ENCODE measurements at places on chromosomes 11 and 22.

DNA sequence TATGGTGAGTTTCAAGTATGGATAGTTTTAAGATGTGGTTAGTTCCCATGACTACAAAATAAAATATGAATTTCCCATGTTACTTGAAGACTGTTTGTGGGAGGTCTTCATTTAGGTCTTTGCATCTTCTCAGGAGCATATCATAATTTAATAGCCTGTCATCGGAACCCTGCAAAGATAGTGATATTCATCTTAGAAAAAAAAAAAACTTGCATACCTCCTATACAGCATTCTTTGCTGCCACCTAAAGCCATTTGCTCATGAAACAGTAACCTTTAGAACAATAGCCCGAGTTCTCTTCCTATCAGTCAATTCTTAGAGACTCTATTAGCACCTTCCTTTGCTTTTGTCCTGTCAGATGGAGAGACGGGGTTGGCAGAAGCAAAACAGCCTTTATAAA is 75.3 kb downstream of the ARFGAP2 start:
- no peak for DNase-seq

GRCh38 chr11:126518071-126518971 is 162.8 kb downstream of the ST3GAL4 start:
- no peak for DNase-seq

DNA sequence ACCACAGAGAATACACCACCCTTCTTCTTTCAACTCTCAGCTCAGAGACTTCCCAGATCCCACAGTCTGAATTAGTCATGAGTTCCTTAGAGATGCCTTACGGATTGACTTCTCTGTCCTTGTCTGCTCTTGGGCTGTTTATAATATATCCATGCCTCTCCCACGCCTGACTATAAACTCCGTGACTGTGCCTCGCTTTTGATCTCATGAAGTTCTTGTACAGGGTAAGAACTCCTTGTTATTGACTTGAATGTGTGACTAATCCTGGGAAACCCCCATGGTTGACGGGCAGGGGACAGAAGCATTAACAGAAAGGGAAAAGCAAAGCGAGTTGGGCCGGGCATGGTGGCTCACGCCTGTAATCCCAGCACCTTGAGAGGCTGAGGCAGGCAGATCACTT is 62.4 kb upstream of the POU2AF1 start:
- no peak for DNase-seq

GRCh38 chr11:4626207-4627099 is 10.8 kb upstream of the OR51D1 start:
- no peak for DNase-seq

GRCh38 chr11:107679255-107680024 is 32.4 kb downstream of the SLN start:
- DNase-seq, result no peak

GRCh38 chr11:122853971-122854446 is 15.7 kb downstream of the CRTAM start:
- peak; percentile 20 for DNase-seq

DNA sequence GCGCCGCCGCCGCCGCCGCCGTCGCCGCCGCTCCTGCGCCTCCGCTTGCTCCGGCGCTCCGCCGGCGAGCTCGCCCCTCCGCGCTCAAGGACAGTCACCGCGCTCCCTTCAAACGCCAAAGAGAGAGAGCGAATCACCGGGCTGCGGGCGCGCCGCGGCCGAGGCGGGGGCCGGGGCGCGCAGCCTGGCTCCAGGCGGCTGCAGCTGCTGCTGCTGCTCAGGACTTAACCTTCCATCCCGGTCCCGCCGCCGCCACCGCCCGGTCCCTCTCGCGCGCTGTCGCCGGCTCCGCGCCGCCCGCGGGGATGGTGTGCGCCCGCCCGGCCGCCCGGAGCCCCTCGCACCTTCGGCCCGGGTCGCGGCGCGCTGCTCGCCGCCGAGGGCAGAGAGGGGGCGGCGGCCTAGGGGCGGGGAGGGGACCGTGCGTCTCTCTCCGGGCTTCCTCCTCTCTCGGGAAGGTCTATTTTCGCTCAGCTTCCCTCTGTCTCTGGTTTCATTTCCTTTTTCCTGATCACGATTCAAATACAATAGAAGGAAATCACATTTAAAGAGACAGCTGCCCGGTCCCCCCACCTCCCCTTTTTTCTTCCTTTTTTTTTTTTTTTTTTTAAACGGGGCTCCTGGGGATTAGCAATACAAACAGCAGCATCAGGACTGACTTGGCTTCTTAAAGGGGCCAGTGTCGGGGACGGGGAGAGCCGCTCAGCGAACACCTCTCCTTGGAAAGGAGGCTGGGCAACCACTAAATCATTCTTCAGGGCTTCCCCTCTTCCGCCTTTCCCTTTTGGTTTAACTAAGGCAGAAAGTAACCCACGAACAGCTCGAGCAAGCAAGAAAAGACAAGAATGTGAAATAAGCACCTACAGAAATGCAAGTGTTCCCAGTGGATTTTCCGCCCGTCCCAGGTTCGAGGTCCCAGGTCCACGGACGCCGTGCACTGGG is 22.1 kb downstream of the LMO2 start:
- no peak for DNase-seq

DNA sequence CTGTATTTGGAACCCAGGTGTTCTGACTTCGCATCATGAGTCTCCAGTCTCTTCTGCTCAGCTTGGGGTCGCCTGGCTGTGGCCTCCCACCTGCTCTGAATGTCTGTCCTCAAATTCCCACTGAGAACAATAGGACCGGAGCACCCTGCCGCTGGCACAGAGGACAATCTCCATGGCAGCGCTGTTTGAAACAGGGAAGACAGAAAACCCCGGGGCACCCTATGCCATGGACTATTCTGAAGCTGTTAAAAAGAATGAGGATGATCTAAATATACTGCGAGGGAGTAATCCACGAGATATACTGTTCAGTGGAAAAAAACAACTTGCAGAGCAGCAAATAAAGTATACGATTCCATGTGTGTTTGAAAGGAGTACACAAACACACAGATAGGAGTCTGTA is 415.6 kb upstream of the NARS2 start:
- DNase-seq, result no peak

DNA sequence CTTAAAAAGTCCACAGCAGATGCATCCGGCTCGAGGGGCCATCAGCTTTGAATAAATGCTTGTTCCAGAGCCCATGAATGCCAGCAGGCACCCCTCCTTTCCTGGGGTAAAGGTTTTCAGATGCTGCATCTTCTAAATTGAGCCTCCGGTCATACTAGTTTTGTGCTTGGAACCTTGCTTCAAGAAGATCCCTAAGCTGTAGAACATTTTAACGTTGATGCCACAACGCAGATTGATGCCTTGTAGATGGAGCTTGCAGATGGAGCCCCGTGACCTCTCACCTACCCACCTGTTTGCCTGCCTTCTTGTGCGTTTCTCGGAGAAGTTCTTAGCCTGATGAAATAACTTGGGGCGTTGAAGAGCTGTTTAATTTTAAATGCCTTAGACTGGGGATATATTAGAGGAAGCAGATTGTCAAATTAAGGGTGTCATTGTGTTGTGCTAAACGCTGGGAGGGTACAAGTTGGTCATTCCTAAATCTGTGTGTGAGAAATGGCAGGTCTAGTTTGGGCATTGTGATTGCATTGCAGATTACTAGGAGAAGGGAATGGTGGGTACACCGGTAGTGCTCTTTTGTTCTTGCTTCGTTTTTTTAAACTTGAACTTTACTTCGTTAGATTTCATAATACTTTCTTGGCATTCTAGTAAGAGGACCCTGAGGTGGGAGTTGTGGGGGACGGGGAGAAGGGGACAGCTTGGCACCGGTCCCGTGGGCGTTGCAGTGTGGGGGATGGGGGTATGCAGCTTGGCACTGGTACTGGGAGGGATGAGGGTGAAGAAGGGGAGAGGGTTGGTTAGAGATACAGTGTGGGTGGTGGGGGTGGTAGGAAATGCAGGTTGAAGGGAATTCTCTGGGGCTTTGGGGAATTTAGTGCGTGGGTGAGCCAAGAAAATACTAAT is 1.9 kb downstream of the NEAT1 start:
- no peak for DNase-seq

GRCh38 chr22:30357236-30357570 is 396 bp downstream of the CCDC157 start:
- DNase-seq, result peak; percentile 6

DNA sequence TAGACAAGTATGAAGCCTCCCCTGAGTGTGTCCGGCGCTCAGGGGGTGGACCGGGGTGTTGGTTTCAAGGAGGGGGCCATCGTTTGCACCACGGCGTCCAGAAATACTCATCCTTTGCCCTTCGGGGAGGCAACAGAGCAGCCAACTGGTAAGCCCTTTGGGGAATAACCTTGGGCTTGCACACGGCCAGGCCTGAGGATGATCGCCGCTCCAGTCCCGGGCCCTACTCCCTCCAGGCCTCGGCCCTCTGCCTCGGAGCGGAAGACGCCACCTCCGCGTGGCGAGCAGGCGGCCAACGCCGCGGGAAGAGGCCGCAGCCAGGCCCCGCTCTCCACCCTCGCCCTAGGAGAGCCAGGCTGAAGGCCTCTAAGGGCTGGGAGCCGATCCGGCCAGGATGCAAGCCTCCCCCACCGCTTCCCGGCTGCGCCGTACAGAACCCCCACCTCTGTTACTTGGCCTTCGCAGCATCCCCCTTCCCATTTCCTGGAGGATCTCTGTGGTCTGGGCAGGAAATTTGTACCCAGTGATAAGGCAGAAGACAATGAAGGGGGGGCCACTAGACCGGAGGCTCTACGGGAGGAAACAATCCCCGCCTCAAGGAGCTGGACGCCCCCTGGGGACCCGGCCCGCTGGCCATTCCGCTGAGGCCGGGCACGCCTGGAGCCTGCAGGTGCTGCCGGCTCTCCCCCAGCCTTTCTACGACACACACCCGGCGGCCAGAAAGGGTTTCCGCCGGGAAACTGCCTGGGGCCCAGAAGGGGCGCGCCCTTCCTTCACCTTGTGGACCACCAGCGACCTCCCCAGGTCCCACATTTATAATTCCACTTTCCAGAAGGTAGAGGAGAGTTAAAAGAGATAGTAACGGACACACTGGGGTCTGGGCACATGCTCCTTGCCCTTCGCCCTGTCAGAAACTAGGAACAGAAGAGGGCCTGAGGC is 2.6 kb downstream of the ESAM start:
- no peak for DNase-seq

DNA sequence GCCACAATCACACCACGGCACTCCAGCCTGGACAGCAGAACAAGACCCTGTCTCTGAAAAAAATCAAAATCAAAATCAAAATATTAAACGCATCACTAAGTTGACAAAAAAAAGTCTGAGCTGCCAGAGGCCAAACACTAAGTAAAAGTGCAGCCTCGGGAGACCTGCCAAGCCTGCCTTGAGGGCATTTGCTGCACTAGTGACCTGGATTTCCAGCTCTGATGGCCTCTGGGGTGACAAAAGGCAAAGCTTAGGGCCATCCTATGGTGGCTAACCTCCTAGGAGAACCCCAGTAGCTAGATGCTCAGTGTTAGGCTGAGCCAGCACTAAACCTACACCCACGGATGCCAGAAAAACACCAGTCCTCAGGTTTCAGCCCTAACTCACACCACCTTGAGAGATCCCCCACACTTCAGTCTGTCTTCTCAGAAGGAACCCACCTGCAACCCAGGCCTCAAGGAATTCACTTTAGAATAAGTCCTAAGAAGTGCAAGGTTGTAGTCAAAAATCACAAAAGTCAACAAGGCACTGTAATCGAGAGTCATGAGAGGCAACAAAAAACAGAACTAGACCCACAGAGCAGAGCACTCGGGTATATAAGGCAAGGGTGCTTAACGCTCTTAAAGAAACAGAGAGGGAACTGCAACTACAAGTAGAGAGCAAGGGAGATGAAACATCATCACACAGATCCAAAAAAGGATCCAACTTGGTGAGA is 28.6 kb downstream of the GNB1L start:
- DNase-seq, result no peak

- no peak for DNase-seq
These were observed 2082.7 kb upstream of the RAG2 start for GRCh38 chr11:38680746-38681145.
